ENCODE measurements at places on chromosomes 2 and 18. TPM values are rescaled to one million over a fixed set of nuclear protein-coding genes. Genes with fewer than 3 reads are reported as not detected.

DNA sequence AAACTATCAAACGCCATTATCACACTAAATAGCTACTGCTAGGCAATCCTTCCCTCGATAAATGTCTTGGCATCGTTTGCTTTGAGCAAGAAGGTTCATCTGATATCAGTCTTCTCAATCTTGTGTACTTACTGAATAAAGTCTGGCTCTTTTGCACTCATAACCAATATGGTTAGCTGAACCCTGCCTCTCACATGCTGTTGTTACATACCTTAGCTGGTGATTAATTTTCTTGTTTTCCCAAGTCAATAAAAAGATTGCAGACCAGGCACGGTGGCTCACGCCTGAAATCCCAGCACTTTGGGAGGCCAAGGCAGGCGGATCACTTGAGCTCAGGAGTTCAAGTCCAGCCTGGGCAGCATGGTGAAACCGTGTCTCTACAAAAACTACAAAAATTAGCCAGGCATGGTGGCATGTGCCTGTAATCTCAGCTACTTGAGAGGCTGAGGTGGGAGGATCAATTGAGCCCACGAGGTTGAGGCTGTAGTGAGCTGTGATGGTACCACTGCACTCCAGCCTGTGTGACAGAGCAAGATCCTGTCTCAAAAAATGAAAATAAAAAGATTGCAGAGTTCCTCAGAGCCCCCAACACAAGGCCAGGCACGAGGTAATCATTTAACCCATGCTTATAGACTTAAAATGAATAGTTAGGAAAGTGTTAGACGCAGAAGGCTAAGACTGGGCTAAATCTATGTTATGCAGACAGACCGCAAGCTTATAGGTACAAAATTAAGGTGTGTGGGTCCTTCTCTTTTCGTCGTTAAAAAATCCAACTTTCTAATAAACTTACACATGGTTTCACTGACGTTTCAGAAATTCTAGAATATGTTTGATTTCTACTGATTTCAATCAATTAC lies 177.5 kb downstream of the ALPK2 start:
- DNase-seq: no peak

GRCh38 chr2:96088340-96089335 lies 27.7 kb downstream of the ADRA2B start:
- no peak for DNase-seq

GRCh38 chr2:62320657-62321357 lies 124.9 kb downstream of the B3GNT2 start:
- no peak for DNase-seq

GRCh38 chr2:36663851-36664695 lies 32.4 kb upstream of the VIT start:
- no peak for DNase-seq

The NYAP2 gene
- not detected for total RNA-seq

The UGT1A7 gene
- not detected for total RNA-seq
